Stimulated activated CD4-positive, alpha-beta T cell treated with anti-CD3 and anti-CD28 coated beads, Interleukin-1b, Interleukin-23, amount 100 ng/mL, for 48 hours (primary cell): ENCODE measurements at places on chromosomes 5 and 9.

GRCh38 chr5:52449516-52449915 is 338.2 kb upstream of the ITGA1 start:
- no peak for DNase-seq

DNA sequence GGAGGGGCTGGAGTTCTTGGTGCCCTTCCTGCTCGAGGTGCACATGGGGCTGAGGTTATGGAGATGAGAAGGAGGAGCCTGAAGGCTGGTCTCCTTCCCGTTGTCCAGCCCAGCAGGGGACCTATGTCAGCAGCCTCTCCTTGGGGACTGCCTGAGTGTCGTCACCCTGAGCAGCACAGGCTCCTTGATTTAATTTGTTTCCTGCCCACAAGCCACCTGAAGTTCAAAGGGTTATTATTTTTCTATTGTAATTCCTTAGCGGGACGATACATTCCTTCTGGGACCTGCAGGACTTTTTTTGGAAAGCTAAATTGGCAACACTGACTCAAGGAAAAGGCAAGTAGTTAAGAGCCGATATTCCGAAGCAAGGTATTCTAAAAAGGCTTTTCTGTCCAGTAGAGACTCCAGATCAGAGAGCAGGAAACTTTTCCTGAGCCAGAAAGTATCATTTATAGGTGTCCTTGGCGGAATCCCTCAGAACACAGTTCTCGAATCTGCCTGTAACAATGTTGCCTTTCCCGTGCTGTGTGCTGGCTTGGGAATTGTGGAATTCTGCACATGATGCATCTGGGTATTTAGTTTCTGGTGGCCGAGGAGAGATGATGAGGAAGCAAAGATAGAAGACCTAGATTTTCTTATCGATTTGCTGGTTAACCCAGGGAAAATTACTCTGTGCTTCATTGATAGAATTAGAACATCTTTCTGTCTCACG is 55.4 kb downstream of the ARHGAP26 start:
- DNase-seq = no peak

- DNase-seq = no peak
These were observed 477.6 kb downstream of the TLE1 start for GRCh38 chr9:81211741-81212140.

- DNase-seq = no peak
These were observed 5.9 kb upstream of the YTHDC2 start for GRCh38 chr5:113507601-113508000.

DNA sequence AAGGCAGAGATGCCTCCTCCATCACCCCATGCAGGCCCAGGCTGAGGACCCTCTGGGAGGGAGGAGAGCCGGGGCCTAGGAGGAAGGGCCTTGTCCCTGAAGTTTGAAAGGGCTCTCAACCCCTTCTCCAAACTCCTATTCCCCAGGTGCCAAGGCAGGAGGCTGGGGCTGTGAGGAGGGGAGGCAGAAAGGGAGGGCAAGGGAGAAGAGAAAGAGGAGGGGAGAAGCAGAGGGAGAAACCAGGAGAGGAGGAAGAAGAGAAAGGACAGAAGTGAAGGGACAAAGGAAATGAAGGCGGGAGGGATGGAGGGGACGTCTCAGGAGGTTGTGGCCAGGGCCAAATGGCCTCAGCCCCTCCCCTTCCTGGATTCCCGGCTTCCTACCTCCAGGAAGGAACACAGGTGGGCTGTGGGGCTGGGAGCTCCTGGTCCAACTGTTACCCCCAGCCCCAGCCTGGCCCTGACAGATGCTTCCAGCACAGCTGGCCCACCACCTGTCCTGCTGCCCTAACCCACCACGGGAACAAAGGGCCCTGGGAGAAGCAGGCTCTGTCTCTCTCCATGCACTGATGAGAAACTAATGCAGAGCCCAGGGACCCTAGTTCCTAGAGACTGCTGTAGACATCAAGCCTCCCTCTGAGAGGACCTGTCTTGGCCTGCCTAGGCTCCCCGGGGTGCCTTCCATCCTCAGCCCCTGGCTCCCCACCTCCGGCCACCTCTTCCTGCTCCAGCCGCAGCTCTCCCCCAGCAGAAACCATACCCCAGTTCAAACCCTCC is 3.5 kb downstream of the DBN1 start:
- DNase-seq = no peak

- DNase-seq = no peak
These were observed 1.3 kb downstream of the ADRB2 start for GRCh38 chr5:148827723-148828122.

DNA sequence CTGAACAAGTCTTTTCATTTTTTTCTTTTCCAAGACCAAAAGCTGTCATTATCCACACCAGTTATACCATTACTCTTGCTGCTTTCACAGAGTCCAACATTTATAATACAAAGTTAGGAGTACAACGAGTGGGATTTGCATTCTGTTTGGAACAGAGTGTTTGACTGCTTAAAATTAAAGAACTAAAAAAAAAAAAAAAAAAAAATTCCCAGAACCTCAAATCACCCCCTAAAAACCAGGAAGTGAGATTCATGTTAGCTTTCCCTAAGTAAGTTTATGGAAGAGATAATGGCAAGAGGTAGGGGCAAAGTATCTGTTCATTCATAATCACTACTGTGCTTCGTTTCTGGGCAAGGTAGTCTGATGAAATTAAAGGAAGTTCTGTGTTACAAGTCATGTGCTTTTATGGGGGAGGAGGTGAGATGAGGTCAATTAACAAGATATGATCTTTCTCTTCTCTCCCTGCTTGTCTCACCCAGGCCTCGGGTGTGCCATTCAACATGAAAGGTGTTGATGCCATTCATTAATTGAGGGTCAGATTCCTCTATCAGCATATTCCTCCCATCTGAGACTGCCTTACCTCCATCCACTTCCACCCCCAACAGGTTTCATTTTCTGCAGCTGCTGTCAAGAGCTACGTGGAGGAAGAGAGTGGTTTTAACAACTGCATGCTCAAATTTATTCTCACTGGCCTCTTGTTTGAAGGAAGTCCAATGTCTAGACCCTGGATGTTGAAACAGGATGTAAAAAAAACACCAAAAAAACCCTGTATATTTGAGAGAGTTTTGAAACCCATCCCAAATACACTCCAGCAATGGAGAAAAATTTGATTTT is 58.1 kb downstream of the MARCHF3 start:
- DNase-seq = peak; percentile 13

DNA sequence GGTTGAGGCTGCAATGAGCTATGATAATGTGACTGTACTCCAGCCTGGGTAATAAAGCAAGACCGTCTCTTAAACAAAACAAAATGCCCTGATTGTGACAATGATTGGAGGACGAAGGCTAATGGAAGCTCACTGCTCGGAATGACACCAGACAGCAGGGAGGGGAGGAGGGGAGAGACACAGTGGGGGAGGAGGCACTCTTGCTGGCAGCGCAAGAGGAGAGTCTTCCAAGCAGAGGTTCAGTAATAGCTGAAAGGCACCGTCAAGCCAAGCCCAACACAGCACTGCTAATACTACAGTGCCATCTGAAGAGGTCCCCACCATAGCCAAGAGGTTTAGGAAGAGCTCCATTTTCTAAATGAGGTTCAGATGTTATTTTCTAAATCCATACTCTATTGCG is 102.3 kb downstream of the GLDC start:
- DNase-seq = no peak

DNA sequence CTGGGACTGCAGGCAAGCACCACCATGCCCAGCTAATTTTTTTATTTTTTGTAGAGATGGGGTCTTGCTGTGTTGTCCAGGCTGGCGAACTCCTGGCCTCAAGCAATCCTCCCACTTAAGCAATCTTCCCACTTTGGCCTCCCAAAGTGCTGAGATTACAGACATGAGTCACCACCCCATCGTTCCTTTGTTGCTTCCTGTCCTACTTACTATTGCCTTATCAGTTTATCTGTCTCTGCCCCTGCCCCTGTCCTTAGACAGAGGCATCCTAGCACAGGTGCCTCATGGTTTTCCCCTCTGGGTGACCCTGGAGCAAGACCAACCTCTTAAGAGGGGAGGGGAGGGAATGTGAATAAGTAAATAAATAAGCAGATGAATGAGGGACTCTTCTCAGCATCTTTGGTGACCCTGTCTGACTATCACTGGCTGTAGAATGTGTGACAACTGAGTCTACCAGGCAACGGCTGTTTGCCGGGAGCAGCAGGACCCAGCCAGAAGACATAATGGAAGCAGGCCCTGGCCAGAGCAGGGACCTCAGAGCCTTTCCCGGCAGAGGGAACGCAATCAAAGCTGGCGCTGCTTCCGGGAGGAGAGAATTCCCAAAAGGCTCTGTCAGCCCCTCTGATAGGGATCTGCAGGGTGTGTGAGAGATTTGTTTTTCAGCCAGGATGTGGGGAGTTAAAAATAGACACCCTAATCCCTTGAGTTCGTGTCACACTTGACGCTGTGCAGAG is 43.8 kb upstream of the DAB2IP start:
- no peak for DNase-seq

GRCh38 chr5:168218746-168219145 is 72.7 kb upstream of the WWC1 start:
- DNase-seq = no peak

- no peak for DNase-seq
These were observed 22.1 kb downstream of the URM1 start for GRCh38 chr9:128393145-128393775.

GRCh38 chr5:164680216-164680615 is 1174.8 kb downstream of the MAT2B start:
- DNase-seq = no peak

DNA sequence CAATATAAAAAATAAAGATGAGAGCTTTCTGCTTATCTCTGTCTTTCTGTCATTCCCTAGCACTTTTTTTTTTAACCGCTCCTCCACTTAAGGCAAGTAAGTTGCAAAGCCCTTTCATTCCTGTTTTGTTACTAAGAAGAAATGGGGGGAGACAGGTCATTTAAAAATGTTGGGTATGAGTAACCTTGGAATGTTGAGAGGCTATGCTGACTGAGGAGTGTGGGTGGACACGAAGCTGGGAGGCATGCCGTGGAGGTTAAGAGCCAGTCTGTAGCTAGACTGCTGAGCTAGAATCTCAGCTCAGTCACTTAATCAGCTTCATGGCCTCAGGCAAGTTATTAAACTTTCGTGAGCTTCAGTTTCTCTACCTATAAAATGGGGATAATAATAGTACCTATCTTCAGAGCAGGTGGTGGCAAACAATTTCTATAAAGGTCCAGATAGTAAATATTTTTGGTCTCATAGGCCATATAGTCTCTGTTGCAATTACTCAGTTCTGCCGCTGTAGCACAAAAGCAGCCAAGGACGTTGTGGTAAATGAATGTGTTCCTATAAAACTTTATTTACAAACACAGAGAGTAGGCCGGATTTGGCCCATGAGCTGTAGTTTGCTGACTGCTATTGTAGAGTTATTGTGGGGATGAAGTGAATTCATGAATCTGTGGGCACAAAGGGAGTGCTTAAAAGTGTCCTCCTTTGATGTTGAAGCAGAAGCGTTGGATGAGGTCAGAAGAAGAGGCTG is 220.0 kb downstream of the GABBR2 start:
- no peak for DNase-seq

DNA sequence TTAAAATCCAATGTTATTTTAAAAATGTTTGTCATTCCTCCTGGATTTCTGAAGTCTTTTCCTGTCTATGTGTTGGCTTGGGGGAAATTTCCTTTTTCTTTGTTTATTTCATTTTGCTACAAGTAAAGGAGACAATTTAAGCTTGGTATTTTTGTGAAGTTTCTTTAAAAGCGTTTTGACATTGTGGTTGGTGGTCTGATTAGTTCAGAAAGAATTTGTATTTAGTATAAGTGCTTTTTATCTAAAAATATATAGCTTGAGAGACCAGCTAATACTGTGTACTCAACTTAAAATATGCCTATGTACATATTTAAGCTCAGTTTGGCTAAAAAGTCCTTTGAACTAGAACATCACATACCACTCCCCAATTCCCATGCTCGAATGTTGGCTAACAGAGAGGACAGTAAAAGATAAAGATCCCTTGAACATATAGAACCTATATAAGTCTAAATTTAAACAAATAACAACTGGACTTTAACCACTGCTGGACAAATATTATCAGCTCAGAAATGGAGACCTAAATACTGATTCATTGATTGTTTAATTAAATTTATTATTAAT is 237.6 kb downstream of the TLE4 start:
- DNase-seq = no peak

DNA sequence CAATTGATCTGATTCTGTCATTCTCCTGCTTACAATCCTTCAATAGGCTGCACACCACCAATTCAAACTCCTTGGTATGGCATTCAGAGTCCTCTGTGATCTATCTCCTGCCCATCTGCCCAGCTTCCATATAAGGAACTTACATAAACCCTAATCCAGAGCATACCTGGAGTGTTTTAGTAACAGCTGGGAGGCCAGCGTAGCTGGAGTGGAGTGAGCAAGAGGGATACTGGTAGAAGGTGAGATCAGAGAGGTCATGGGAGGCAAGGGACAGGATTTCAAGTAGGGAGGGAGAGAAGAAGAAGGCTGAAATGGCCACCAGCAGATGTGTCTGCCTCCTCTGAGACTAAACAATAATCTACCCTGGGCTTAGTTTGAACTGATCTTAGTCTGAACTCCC is 288.5 kb downstream of the MEF2C start:
- no peak for DNase-seq

GRCh38 chr5:38832810-38833209 is 13.0 kb upstream of the OSMR start:
- DNase-seq = no peak

- DNase-seq = no peak
These were observed 77.6 kb downstream of the UGCG start for GRCh38 chr9:111974092-111974681.

DNA sequence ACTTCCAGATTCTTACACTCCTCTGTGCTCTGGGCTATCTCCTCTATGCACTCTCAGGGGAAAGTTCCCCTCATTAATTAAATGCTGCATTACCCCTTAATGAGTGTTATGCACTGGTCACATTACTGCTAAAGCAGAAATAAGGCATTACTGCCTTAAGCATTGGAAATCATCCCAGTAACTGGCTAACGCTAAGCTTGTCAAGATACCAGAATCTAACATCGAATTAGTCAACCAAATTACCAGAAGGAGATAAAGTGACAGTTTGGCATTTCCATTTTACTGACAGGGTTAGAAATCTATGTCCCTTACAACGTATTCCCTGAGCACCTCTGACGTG is 69.5 kb upstream of the FAM169A start:
- no peak for DNase-seq

GRCh38 chr5:14270209-14270702 is 127.1 kb downstream of the TRIO start:
- no peak for DNase-seq

DNA sequence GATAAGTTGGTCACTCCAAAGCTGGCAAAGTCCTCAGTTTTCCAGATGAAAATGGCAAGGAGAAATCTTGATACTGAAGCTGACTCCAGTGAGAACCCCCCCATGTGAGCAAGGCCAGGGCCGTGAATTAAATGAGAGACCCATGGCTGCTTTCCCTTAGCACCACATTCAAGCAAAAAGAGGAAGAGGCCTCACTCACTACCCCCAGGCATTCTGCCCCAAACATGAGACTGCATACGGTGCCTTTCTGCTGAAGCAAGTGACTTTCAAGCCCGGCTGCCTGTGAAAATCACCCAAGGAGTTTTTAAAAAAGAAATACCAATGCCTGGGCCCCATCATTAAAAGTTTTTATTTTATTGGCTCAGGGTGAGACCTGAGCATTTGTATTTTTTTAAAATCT is 66.9 kb downstream of the TMEM252 start:
- DNase-seq = no peak
